H54 (cell line): ENCODE measurements at places on chromosomes 12 and 14.

DNA sequence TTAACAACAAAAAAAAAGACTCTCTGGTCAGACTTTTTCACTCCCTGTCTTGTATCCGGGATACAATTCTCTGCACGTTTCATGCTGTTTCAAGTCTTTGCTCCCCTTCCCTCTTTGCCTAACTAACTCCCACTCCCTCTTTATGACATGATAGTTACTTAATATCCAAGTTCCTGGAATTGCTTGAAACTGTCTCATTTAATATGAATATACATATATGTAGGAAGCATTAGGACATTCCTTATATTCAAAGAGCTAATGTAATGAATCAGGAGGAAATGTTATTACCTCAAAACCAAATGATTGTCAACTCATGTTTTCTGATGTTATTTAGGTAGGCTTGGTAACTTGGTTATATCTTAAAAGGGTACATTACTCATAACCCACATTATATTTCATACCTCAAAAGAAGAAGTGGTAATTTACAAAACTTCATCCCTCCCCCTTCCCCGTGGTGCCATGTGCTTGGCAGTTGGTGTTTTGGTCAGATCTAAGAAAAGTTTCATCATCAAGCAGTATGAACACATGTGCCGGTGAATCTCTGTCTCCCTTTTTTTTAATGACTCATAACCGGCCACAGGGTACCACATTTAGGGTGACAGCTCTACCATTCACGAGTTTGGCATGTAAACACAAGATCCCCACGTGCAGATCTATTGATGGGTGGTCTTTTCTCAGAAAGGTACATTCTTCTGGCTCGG lies 56.5 kb downstream of the HCAR2 start:
- DNase-seq, result peak; percentile 50

GRCh38 chr14:100056964-100057795 lies 8.0 kb upstream of the EVL start:
- DNase-seq, result no peak

DNA sequence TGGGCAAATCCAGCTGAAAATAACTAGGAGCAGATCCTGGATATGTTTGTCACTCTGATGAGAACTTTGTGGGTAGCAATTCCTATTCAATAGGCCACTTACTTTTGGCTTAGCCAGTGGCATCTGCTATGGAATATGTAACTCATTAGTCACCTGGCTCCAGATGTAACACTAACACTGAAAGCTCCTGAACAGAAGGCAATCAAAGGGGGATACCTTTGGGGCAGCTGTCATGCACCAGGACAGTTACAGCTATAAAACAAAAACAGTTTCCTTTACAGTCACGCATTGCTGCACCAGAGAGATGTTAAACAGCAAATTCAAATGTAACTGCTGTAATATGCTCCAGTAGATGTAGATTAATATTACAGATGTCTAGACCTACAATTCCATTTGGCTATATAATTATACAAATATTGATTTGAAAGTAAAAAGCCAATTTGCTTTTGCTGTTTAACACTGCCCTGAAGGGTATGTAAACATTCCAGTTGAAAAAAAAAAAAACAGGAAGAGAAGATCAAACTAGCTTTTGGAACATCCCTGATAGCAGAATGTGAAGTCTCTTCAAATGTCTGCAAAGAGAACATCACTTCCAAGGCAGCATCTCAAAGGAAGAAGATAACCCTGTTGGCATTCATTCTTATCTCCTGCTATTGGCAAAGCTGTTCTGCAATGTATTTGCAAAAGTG lies 18.4 kb downstream of the RACGAP1 start:
- no peak for DNase-seq

DNA sequence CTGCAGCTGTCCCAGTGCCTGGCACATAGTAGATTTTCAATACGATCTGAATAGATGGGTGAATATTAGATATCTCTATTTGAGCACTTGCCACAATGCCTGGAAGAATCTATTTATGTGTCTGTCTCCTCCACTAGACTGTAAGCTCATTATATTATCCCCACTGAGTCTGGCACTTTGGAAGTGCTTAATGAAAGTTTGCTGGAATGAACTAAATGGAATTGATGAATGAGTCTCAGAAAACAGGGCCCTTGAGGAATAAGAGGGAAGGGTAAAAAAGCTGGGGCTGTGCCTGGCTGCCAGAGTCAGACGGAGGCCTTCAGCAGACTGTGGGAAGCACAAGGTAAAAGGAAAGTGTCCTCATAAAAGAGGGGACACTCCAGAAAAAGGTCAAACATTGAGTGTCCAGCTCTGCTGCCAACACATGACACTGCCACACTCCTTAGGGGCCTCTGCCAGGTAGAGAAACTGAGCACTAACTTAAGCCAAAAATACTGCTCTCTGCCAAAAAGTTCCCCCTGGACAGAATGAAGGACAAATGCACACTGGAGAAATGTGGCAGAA lies 39.3 kb downstream of the GLT8D2 start:
- no peak for DNase-seq

DNA sequence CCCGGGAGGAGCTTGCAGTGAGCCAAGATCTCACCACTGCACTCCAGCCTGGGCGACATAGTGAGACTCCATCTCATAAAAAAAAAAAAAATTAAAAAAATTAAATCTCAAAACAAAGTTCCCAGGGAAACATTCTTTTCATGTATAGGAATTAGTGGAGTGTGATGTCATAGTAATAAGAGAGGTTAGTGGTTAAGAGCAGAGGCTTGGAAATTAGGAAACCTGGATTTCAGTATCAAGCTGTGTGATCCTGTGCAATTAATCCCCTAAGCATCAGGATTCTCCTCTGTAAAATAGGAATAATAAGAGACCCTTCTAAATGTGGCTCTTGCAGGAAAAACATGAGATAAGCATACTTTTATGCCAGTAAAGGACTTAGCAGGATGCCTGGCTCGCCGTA lies 3.1 kb upstream of the TXNRD1 start:
- no peak for DNase-seq
